ENCODE measurements at places on chromosomes 4 and X. TPM values are rescaled to one million over a fixed set of nuclear protein-coding genes. Genes with fewer than 3 reads are reported as not detected.

Gene RAB33A
- total RNA-seq = 0.73 TPM

DNA sequence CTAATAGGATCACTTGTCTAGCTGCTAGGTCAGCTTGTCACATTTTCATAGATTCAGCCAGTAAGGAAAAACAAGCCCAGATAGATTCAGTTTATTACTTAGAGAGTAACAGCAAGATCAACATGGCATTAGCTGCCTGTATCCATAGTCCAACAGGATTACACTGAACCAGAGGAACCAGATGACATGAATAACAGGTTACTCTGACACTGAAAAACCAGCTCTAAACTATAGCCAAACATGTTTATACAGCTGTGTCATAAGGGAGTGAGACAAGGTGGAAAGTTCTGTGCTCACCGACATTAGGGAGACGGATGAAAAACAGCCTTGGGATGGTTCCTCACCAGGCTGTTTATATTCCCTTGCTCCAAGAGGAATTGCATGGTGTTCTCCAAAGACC is 102.9 kb upstream of the EOLA2 start:
- DNase-seq = no peak

- no peak for DNase-seq
These were observed 19.5 kb downstream of the SMPX start for GRCh38 chrX:21738210-21738949.

Gene H2BW2
- not detected for total RNA-seq

Gene ZNF518B
- 24.7 TPM for total RNA-seq
